Esophagus mucosa (tissue), 1 donor: ENCODE measurements at places on chromosomes 1 and 21.

- ATAC-seq = peak; percentile 59
Measured at GRCh38 chr21:43812139-43812821, 22.9 kb downstream of the RRP1 start.

DNA sequence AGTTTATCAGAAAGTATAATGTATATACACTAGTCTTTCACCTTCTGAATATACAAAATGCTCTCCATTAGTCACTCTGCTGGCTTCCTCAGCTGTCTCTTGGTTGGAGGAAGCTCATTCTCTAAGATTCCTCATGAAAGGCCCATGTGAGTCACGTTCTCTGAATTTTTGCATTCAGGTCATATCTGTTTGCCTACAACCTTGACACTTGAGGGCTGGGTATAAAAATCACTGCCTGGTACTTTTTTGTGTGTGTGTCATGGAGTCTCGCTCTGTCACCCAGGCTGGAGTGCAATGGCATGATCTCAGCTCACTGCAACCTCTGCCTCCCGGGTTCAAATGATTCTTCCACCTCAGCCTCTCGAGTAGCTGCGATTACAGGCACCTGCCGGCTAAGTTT is 2.8 kb upstream of the GALNT2 start:
- ATAC-seq = no peak

DNA sequence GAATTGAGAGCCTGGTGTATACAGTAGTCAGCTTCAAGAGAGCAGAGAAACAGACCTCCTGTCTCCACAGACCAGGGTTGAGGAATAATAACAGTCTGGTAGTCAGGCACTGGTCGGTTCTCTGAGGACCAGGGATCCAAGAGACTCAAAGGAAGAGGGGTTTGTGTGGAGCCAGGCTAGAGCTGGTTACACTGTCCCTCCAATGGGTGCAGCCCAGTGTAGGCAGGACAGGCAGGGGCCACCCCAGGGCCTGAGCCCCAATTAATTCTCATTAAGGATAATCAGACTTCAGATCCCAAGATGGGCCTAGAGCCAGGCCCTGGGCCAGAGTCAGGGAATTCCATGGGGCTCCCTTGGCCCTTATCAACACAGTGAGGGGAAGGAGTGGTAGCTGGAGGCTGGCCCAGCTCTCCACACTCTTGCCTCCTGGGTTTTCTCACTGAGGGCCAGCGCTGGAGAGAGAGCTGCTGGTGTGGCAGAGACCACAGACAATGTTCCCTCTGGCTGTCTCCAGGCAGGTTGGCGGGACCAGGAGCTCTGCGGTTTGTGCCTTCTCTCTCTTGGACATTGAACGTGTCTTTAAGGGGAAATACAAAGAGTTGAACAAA is 9.1 kb downstream of the SEMA4A start:
- no peak for ATAC-seq

- ATAC-seq = peak; percentile 74
Measured at GRCh38 chr1:35726450-35727433, 8.1 kb upstream of the C1orf216 start.

DNA sequence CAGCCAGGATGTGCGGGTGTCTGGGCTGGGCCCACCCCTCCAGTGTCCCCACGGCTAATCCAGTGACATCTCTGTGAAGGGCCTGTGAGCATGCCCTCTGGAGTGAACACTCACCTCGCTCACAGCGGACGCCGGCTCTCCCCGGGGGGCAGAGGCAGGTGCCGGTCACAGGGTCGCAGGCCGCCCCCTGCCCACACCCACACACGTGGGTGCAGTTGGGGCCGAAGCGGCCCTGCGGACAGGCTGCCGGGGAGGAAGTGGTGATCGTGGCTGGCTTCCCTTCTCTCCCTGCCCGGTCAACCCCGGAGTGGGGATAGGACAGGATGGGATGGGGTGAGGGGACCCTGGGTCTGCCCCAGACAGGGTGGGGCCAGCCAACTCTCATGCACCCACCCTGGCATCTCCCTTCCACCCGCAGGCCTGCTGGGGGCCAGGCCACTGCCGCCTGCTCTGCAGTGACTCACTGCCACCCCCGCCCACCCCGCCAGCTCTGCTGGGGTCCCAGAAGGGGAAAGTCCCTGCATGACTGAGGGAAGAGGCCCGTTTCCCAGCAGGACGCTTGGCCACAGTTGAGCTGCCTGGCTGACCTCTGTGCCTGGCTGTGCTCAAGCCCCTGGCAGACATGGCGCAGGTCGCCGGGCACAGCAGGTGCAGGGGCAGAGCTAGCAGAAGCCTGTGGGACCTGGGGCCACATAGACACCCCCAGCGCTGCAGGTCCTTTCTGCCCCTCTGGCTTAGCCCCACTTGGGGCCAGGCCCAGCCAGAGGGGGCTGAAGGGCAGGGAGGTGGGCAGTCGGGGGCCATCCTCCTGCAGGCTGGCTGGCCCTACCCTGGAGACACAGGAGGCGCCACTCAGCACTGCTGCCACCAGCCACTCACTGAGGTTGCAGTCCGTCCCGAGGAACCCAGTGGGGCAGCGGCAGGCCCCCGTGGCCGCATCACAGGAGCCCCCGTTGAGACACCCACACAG is 41.6 kb downstream of the ARHGEF16 start:
- ATAC-seq = no peak

- ATAC-seq = no peak
Measured at GRCh38 chr21:23384679-23385078, 2222.6 kb downstream of the MRPL39 start.

GRCh38 chr1:183909672-183910071 is 104.8 kb downstream of the RGL1 start:
- no peak for ATAC-seq

DNA sequence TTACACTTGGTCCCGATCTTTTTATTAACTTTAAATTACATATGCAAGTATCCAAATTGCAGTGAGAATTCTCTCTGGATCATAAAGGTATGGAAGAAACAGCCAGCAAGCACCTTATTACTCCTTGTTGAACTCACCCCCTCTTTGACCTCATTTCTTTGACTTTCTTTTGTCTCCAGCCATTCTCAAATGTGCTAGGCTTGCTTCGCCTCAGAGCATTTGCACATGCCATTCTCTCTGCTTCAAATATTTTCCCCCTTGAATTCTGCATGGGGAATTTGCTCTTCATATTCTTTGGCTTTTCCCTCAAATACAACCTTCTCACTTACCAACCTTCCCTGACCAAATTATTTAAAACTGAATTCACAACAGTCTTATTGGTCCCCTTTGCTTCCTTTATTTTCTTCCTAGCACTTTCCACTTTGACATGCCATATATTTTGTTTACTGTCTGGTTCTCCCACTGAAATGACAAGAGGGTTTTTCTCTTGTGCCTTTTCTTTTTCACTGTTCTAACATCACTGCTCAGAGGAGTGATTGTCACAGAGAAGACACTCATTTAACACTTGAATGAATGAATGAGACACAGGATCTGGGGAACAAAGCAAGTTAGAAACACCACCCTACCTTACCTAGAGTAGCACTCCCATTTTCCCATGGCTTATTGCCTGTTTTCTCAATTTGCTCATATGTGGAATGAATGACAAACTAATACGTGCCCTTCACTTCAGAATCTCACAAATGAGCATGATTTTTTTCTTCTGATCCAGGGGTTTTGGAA is 1.4 kb upstream of the PGBD2 start:
- ATAC-seq = no peak

GRCh38 chr1:199981584-199981983 is 45.9 kb upstream of the NR5A2 start:
- no peak for ATAC-seq

- ATAC-seq = no peak
Measured at GRCh38 chr1:240128366-240128765, 36.7 kb downstream of the FMN2 start.

DNA sequence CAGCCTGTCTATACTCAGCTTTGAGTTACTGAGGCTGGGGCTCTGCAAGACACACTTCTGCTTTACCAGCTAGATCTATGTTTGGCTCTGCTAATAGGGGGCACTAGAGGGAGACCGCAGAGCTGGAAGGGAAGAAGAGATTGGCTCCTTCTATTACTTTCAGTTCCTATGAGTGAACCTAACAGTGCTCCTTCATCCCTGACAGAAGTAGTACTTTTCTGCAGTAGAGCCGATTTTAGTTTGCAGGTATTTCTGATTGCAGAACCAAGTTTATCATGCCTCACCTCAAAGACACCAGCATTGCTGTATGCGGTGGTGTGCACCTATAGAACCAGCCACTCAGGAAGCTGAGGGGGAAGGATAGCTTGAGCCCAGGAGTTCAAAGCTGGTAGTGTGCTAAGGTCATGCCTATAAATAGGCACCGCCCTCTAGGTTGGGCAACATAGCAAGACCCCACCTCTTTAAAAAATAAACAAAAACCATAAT is 5.7 kb upstream of the ZDHHC18 start:
- peak; percentile 74 for ATAC-seq

DNA sequence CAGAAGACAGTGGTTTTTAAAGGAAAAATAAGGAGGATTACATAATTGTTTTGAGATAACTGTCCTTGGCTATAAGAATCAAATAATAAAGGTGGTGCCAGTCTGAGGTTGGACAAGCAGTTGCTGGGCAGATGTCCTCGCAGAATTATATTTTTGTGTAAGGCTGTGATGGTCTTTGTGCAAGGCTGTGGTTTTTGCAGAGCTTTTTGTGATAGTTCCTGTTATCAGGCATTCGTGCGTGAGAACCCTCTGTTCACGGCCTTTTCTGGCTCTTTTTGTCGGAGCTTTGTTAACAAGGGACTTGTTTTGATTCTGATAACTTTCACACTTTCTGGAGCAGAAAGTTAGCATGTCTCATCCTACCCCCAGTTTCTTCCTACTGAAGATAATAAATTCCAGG is 33.4 kb downstream of the SH3BP5L start:
- ATAC-seq = no peak

- no peak for ATAC-seq
Measured at GRCh38 chr1:186736971-186737685, 56.9 kb upstream of the PTGS2 start.

- ATAC-seq = no peak
Measured at GRCh38 chr1:221078260-221078965, 199.2 kb downstream of the HLX start.

DNA sequence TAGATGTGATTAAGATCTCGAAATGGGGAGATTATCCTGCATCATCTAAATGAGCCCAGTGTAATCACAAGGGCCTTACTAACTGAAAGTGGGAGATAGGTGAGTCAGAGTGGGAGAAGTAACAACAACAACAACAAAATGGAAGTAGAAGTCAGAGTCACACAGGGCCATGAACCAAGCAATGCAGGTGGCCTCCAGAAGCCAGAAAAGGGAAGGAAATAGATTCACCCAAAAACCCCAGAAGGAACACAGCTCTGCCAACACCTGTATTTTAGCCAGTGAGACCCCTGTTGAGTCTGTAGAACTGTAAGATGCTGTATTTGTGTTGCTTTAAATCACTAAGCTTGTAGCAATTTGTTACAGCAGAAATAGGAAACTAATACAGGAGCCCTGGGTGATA is 4.1 kb downstream of the TAGLN2 start:
- no peak for ATAC-seq

DNA sequence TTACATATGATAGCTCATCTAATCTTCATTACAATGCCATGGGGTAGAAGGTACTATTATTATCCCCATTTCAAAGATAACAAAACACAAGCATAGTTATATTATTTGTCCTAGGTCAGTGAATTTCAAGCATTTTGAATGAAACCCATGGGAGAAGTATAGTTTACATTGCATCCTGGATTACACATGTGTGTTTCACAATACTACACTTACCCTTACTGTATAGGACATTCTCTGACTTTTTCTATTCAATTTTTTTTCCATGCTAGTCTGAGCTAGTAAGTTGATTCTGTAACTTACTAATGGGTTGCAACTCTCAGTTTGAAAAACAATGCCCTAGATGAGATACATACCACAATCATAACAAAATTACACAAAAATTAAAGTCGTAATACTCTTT is 8.7 kb upstream of the GPX7 start:
- ATAC-seq = no peak

DNA sequence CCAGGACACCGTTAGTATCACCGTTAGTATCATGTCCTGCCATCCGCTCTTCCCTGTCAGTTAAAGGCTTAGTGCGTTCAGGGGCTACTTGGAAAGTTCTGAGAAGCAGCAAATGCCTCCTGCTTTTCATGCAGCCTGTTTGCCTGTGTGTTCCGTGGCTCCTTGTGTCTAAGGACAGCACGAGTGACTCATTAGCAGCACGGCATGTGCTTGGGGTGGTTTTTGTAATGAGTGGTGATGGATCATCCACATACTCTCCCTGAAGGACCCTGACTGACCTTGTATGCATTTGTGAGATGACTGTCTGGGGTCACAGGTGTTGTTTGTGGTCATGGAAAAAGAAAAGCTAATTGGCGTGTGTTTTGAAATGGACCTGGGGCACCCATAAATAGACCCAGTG is 221.9 kb downstream of the PBX1 start:
- ATAC-seq = peak; percentile 67

GRCh38 chr21:40967771-40968170 is 120.8 kb upstream of the DSCAM start:
- no peak for ATAC-seq

DNA sequence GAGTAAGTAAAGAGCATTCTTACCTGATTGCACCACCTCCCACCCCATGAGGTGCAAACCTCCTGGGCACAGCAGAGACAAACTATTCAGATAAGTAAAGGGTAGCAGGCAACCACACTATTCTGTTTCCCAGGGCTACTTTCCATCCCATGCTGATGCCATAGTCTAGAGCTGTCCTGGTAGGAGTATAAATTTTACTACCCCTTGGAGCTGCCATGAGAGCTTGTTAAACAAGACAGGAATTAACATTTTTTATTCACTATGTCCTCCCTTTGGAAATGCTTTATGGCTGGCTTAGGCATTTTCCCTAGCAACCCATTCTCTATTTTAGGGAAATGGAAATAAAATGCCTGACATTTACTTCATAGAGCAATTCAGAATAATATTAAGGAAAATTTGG is 324.6 kb upstream of the USP25 start:
- no peak for ATAC-seq

- no peak for ATAC-seq
Measured at GRCh38 chr1:104636581-104636980, 886.9 kb downstream of the AMY1C start.

- no peak for ATAC-seq
Measured at GRCh38 chr1:67556297-67556900, 126.2 kb upstream of the SERBP1 start.

GRCh38 chr1:43648221-43648847 is 1.6 kb upstream of the KDM4A start:
- ATAC-seq = no peak

GRCh38 chr1:223621312-223621734 is 44.2 kb downstream of the CAPN8 start:
- no peak for ATAC-seq
